NCI-H460 (cell line): ENCODE measurements at places on chromosomes 7 and 10.
A peak's percentile ranks its signal among the peaks of the same experiment; 100 is the strongest.

GRCh38 chr10:29811751-29812427 is 177.1 kb upstream of the SVIL start:
- peak; percentile 69 for DNase-seq

DNA sequence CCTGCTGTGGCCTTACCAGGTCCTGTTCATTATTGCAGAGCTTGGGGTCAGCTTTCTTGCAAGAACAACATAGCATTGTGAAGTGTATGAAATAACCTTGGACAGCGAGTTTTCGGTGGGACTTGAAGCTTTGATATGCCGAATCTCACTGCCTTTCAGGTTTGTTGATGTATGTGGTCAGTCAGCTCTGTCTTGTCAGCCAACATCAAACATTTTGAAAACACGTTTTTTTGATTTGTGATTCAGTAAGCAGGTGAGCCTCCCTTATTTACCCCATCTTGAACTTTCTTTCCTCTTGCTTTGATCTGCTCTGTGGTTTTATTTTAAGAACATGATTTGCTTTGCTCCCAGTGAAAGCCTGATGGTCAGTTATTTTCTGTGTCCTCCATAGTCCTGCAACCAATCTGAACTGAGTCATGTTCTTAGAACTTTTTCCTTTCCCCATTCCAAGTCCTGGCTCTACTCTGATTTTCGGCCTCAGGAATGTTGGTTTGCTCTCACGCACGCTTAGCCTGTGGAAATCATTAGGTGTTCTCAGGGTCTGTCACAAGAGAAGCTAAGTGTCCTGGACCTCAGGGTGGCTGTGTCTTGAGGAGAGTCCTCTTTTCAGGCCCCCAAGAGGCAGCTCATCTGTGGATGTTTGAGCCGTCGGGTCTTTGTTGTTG is 8.7 kb downstream of the WBP1L start:
- no peak for DNase-seq

DNA sequence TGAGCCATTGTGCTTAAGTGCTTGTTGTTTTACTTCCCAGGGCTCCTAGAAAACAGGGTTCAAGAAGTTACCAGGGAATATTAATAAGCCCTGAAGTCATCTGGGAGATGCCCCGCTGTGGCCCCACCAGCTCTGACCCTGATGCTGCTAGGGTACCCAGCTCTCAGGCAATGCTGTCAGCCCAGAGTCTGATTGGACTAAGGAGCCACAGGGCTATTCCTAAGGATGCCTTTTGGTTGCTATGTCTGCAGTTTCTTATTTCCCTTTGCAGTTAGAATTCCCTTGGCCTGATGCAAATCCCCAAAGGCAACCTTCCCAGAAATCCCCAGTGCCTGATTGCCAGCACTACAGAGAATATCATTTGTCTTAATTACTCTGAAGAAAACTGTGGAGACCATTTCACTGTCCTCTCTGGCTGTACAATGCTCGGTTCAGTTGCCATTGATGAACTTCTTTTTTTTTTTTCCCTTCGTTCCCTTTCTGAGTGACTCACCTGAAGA is 236.7 kb upstream of the KMT2E start:
- DNase-seq, result no peak

GRCh38 chr7:51010534-51010933 is 227.8 kb upstream of the GRB10 start:
- DNase-seq, result no peak

DNA sequence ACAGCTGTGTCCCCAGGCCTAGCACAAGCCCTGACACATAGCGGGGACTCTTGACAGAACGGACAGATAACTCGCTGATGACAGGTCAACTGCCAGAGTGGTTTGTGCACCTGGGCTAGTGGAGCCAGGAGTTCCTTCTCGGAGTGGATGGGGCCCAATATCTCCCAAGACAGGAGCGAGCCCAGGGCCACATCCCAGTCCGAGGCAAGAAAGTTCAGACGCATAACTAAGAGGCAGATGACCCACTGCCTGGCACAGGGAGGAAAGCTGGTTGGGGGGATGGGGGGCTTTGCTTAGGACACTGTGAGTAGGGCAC is 69.6 kb upstream of the ZNF479 start:
- no peak for DNase-seq

- DNase-seq, result no peak
Measured at GRCh38 chr7:106915873-106916272, 50.8 kb downstream of the PIK3CG start.

DNA sequence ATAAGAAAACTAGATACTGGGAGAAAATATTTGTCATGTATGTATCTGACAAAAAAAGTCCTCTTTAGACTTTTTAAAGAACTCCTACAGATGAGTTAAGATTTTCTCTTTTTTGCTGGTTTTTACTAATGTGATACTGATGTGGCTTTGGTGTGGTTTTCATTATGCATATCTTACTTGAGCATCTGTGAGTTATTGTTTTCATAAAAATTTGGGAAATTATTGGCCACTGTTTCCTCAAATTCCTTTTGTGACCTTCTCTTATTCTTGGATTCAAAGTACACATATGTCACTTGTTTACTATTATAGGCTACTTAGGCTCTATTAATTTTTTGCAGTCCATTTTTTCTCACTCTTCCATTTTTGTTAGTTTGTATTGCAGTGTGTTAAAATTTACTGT is 89.0 kb downstream of the PPP1R9A start:
- DNase-seq, result no peak

GRCh38 chr7:69843653-69844052 is 245.4 kb downstream of the AUTS2 start:
- DNase-seq, result no peak

DNA sequence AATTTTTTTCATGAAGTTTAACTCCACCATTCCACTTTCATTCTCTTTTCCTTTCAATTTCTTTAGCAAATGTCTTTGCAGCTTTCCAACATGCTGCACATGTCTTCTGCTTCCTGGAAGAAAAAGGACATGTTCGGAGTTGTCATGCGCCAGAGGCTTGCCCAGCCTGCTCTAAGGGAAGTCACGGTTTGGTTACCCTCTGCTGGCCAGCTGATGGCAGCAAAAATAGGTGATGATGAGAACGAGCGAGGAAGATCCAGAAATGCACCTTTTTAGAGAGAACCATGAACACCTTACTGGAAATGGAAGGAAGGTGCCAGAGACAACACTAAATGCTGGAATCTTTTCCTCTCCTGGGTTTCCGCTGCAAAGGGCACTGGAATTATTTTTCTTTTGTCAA is 4.9 kb upstream of the ZSCAN21 start:
- peak; percentile 24 for DNase-seq

- no peak for DNase-seq
Measured at GRCh38 chr10:44307691-44308090, 77.2 kb downstream of the CXCL12 start.

DNA sequence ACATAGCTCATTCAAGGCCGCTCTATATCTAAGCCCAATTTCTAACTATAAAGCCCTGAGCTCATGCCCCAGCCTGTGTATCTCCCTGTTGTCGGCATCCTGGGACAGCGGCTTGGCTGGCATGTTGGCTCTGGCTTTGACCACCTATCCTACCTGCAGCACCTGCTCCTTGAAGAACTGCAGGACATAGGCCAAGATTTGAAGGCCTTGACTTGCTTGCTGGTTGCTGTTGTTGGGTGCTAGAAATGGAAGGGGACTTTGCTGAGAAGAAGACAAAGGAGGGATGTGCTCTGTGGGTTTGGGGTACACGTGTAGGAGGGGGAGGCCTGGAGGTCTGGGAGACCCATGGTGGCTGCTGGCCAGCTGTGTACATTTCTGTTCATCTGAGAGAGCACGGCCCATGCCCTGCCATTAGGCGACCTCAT is 11.1 kb downstream of the PNLIPRP2 start:
- no peak for DNase-seq

GRCh38 chr7:4803397-4804241 is 28.2 kb downstream of the AP5Z1 start:
- DNase-seq, result no peak

- peak; percentile 32 for DNase-seq
Measured at GRCh38 chr10:75211007-75211691, 553 bp downstream of the VDAC2 start.

- DNase-seq, result no peak
Measured at GRCh38 chr7:100895956-100896731, 456 bp upstream of the ACHE start.

DNA sequence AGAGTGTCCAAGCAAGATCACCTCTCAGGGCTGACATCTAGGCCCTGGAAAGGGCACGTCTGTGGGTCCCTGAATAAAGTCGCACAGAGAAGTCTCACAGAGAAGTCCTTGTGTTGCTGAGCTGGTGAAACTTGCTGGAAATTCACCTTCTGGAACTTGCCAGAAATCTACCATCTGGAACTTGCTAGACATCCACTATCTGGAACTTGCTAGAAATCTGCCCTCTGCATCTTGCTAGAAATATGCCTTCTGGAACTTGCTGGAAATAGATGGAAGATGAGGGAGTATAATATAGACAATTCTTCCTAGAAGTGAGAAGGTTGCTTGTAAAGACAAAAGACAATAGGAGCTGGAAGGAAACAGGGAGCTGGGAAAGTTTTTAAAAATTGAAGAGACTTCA is 5.4 kb upstream of the TAX1BP1 start:
- no peak for DNase-seq

DNA sequence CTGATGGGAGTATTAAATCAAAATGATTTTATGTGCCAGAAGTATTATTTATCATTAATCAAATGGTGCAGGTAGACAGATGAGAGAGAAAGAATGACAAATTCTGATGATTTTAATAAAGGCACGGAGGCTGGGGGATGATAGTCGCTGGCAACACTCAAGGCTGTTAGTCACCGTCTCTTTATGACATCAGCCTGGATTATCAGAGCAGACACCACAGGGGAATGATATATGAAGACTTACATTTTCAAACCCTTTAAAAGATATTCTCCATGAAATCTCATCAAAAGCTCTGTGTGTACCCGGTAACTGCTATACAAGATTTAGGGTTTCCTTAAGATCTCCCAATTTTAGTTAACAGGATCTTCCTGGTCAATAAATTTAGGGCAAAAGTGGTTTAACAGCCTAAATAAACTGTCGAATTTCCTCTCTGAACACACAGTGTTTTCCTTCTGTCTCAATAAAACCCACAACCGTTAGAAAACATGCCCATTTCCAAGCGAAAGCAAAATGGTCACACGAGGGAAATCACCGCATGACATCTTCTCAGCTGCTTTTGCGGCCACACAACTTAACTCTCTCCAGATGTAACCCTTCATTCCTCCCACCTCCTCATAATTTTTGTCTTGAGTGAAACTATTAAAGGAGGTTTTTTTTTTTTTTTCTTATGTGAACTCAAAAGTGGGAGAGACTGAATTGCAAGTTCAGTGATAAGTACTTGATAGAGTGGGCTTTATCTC is 133.2 kb upstream of the FAM171A1 start:
- DNase-seq, result no peak

DNA sequence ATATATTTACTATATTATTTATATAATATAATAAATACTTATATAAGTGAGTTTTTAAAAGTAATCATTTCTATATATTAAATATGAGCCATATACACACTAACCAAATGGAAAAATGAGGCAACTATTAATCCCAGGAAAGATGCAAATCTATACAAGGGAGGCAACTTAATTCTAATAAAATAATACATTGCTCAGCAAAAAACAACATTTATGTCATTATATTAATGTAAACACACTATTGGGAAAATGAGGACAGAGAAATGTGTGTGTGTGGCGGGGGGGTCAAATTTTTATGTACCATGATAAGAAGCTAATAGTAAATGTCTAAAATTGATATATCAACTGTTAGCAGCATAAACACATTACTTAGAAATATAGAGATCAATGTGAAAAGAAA is 23.3 kb upstream of the DGKI start:
- no peak for DNase-seq

DNA sequence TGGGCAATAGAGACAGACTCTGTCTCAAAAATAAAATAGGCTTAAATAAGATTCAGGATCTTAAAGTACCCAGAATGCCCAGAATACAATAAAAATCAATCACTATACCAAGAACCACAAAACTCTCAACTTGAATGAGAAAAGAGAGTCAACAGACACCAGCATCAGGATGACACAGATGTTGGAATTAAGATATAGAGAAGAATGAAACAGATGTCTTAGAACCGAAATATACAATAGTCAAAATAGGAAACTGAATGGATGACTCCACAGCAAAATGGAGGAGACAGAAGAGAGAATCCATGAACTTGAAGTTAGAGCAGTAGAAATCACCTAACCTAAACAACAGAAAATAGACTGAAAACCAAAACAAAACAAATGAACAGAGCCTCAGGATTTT is 29.6 kb downstream of the POR start:
- no peak for DNase-seq

DNA sequence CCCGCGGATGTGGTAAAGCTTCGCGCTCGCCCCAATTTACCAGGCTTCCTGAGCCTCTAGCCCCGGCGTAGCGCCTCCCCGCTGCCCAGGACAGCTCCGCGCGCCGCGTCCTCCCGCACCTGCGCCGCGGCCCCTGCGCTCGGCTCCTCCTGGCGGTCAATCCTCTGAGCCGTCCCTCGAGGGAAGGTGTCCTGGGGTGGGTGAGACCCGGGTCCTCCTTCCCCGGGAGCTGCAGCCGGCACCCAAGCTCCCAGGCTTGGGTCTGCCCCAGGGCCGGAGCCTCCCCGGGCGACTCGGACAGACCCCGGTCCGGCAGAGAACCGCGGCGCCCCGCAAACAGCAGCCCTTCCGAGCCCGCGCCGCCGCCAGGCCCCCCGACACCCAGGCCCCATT is 512 bp downstream of the OSBPL3 start:
- DNase-seq, result peak; percentile 43

GRCh38 chr7:141697211-141697871 is 4.6 kb downstream of the DENND11 start:
- no peak for DNase-seq

DNA sequence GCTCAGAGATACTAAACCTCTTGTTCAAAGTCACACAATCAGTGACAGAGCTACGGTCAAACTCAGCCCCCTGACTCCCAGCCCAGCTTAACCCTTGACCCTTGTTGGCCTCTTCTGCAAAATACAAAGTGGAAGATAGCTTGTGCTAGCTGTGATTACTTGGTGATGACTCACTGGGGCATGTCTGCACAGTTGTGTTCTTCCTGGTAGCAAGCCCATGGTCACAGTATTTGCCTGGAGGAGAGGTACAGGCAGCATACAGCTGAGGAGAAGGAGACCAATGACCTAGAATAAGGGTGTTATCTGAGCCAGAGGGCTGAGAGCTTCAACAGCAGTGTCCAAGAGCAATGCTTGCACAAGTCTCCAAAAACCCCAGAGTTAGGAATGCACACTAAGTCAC is 5.7 kb upstream of the HSPA12A start:
- no peak for DNase-seq

DNA sequence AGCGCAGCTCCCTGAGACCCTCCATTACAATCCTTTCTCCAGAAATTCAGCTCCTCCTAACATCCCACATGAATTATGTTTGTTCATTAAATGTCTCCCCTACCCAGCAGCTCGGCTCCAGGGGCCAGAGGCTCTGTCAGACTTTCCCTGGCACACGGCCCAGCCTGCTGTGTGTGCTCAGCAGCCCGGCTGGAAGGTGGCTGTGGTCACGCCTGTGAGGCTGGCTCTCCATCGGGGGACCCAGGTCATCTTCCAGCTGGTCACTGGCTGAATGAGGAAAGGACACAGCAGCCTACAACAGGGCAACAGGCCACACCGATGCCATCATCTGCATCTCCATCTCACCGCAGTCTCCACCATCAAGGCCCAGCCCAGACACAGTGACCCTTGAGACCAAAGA is 219.8 kb downstream of the MAD1L1 start:
- DNase-seq, result no peak
